ENCODE measurements at places on chromosomes 2 and 18.
A peak's percentile ranks its signal among the peaks of the same experiment; 100 is the strongest.

DNA sequence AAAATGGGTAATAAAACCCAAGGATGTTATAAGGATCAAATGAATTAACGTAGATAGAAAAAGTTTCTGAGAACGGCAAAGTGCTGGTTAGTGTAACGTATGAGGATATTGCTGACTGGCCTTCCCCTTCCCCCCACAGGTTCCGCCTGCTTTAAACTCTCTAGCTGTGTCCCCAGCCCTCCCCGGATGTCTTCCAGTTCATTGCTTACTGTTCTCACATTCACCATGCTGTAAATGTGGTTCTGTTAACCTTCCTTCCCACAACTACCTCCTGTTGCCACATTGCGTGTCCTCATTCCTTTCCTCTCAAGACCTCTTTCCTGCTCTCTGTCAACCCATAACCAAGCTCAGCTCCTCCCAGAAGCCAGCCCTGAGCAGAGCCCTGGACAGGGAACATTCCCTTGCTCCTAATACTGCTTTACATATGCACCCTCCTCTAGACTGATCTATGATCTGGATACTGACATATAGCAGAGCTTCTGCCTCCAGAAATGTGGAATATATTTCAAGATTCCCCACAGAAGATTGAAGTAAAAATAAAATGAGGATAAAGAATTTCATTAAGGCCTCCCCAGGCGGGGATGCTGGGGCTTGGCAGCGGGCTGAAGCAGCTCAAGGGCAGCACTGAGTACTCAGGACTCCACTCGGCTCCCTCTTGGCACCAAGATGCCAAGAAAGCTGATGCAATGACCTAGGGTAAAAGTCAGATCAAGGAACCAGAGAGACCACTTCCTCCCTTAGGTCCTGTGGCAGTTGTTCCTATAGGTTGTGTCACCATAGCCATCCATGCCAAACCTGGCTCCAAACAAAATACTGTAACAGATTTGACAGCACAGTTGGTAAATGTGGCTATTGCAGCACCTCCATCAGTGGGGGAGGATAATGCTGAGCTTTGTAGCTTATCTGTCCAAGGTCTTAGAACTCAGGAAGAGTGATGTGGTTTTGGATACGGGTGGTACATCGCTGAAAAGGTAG lies 136.4 kb upstream of the PIK3C3 start:
- no peak for DNase-seq

DNA sequence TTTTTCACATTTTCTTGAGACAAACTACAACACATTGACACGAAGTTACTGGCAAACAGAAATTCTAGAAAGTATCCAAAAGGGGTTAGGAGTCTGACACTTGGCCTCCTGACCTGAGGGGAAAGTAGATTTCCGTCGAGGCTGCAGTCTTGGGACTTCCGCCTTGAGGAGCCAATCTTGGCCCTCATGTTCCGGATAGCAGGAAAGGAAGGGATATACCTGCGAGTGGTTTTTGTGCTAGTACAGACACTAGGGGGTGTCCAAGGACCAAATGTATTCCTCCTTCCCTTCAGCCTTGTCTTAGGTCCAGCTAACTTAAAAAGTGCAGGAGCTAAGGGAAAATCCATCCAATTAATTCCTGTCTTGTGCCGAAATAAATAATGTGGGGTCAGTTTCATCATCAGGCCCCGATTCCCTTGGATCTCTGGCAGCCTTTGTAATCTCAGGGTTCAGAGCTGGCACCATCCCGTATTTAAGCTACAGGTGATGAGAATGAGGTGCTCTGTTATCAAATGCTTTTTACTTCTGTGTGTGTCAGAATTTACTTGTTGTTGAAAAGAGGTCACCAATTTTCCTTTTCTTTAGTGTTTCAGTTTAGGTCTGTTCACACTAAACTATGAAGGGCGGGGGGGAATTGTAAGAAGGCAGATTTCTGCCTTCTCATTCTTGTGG lies 330.2 kb upstream of the FANCL start:
- DNase-seq: peak; percentile 40

DNA sequence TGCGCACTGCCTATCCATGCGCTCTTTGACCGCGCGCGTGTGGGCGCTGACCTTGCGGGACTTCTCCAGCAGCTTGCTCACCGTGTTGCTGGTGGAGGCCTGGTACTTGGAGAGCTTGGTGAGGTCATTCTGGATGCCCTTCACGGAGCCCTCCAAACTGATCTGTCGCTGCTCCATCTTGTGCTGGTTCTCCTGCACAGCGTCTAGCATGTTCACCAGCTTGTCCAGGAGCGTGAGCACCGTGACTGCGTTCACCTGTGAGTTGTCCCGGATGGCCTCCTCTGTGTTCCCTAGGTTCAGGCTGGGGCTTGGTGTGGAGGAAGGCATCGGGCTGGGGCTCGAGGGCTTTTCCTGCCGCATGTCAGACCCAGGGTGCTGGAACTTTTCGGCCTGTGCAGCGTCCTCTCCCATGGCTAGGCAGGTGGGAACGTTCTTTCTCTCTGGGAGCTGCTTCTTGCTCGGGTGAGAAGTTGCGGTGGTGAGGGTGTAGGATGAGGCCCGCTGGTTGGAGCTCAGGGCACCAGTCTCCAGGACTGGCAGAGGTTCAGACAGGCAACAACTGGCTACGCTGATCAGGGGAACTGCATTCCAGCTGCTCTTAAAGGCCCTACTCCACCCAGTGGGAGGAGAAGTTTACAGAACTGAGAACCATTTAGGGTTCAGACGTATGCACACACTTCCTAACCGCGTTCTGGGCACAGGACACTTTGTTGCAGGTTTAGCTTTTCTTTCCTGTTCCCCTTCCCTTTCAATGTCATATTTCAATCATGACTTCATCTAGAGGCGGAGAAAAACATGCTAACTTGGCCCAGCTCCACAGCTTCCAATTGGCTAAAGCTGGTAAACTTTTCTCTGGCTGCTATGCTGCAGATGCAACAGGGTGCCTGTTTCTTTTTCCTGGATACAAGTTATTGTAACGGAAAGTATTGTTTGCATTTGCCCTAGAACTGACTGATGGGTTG lies at the start of gene CAVIN2:
Gene CAVIN2 (minus strand): TSS at position 574 of the 962 bp plus-strand sequence. CDS start 163 bp downstream, at position 411.
- DNase-seq: no peak

DNA sequence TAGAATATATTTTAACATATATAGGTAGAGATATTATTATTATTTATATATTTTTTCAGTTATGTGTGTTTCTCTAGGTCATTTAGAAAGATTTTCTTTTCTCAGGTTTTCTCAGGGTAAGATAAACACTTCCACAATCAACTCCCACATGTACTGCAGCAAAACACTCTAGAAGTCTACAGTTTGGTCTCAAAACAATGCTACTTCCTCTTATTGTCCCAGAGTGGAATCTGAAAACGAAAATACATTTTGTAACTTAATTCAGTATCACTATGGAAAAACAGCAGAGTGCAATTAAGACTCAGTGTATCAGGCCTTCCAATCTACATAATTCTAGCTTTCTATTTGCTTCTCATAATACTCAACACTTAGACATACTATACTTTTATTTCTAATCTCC lies 190.1 kb upstream of the SLC35G4 start:
- DNase-seq: no peak

DNA sequence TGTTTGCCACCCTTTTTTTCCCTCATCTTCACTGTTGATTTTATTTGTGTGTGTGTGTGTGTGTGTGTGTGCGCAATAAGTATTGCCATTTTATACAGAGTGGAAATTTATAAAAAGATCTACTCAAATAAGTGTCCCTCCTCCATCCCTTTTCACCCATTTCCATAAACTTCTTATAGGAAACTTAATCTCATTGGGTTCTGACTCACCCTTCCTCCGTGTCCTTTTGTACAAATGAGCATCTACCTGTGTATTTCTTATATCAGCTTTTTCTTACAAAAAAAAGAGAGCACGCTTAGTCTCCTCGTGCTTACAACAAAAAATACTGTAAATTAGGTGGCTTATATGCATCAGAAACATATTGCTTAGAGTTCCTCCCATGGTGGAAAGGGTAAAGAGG lies 711.2 kb upstream of the CDH7 start:
- no peak for DNase-seq

GRCh38 chr18:45228796-45229388 lies 386.4 kb upstream of the SLC14A2 start:
- DNase-seq: peak; percentile 59

DNA sequence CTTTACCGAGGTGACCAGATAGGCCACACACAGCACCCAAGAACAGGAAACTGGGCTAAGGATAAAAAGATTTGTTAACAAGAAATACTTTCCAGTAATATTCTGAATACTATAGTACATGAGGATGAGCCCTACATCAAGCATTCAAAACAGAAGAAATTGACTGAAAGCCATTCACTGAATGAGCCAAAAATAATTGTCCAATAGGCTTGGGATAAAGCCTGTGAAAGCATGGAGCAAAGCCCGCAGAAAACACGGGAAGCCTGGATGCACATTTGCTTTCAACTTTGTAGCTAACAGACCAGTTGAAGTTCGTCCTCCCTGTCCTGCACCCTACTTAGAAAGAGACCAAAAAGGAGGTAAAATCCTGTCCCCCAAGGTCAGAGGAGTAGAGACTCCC lies 56.3 kb downstream of the DIPK1C start:
- no peak for DNase-seq

- no peak for DNase-seq
These were observed 147.5 kb downstream of the PARD3B start for GRCh38 chr2:204692790-204693189.

GRCh38 chr2:111049792-111050640 lies 70.7 kb upstream of the BCL2L11 start:
- no peak for DNase-seq

- DNase-seq: no peak
These were observed 150.1 kb upstream of the SMAD2 start for GRCh38 chr18:48080546-48080945.

GRCh38 chr18:69401226-69401971 lies 711 bp downstream of the DOK6 start:
- peak; percentile 48 for DNase-seq

DNA sequence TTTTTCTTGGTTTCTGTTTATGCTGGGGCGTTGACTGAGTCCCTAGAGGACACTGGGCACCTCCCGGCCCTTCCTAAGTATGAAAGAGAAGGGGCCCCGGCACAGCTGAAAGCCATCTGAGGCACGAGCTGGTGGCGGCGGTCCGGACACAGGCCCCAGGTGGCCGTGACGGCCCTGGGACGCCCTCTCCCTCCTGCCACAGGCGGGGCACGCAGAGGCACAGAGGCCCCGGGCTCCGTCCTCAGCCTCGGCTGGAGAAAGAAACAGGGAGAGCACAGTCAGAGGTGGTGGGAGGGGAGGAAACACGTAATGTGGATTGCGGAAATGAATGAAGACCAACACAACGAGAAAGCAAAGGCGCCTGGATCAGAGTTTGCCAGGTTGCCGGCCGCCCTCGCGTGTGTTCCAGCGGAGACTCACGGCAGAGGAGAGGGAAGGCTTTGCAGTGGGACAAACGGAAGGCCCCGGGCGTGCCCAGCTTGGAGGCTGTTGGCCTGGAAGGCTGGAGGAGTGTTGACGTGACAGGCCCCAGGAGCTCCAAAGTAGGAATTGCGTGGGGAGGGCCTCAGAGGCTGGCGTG lies 119.1 kb downstream of the PTGR3 start:
- DNase-seq: no peak

- no peak for DNase-seq
These were observed 145.5 kb downstream of the LRATD1 start for GRCh38 chr2:14778015-14778414.

GRCh38 chr18:10546557-10547300 lies 20.9 kb downstream of the NAPG start:
- DNase-seq: no peak

GRCh38 chr2:126704434-126705160 lies 48.6 kb downstream of the GYPC start:
- no peak for DNase-seq

DNA sequence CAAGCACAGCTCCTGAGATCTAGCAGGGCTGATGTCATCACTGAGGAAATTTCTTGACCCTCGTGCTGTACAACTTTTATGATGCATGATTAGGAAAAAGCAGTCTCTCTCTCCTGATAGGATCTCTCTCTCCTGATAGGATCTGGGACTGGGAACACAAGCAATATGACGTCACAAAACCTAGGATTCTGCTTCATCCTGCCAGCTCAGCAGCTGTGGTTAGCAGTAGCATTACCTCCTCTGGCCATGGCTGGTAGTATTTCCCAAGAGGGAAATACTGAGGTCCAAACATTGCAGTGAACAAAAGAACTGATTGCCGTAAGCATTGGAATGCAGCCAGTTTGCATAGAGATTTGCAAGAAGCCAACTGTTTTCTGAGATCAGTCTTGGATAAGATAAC lies 521.2 kb upstream of the POU3F3 start:
- DNase-seq: no peak

- no peak for DNase-seq
These were observed 15.0 kb downstream of the SLC30A3 start for GRCh38 chr2:27247893-27248292.

GRCh38 chr2:191653667-191654391 lies 24.1 kb upstream of the NABP1 start:
- DNase-seq: no peak

GRCh38 chr2:215949991-215950404 lies 63.4 kb downstream of the MREG start:
- DNase-seq: peak; percentile 1

DNA sequence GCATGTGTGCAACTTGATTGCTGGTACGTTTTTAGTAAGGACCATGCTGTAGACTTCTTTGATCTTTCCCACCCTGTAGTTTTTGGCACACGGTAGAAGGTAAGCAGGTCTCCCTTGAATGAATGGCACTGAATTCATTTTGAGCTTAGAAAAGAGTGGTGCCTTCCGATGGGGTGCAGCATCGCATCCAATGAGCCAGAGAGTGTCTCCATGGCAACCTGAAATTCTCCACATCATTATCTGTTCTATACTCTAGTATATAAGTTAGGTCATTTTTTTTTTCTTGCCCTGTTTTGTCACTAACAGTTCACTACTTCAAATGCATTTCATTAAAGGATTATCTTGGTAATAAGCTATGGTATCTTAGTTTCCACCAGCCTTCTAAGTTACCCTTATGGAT lies 81.2 kb upstream of the REV1 start:
- DNase-seq: no peak

GRCh38 chr2:101793277-101793969 lies 95.9 kb downstream of the MAP4K4 start:
- DNase-seq: peak; percentile 37

DNA sequence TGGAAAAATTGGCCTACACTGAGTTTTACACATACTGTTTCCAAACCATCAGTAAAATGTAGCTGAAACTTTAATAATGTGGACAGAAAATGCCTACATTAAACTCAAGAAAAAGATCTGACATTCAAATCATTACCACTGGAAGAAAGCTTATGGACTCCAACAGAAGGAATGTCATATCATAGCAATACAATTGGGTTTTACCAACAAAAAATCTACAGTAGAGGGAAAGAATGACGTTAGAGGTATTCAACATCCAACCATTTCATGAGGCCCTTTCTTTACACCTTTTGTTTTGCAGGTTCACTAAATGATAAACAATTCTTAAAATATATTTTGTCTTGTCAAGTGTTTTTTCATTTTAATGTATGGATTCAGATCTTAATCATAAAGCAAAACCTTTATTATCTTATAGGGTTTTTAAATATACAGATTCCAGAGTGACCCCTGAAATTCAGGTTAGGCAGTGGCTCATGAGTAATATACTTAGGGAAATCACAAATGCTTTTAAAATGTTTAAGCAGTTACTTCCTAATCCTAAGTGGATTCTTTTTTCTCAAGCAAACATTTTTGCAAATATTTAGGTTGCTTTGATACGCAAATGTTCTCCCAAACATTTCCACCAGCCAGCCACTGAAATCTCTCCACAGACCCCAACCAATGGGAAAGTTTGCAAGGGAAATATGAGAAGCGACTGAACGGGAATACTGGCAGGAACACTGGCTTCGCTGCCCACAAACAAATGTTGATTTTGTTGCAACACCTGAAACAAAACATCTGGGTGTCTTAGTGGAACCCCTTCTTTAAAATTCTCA lies 168.7 kb downstream of the TCF4 start:
- no peak for DNase-seq

- no peak for DNase-seq
These were observed 77.1 kb downstream of the MYO5B start for GRCh38 chr18:50117863-50118262.

Measured in NCI-H1092 treated with DMSO at 0.1 percent for 48 hours (cell line).